ENCODE measurements at places on chromosomes 5 and 9. TPM values are rescaled to one million over a fixed set of nuclear protein-coding genes. Genes with fewer than 3 reads are reported as not detected.

DNA sequence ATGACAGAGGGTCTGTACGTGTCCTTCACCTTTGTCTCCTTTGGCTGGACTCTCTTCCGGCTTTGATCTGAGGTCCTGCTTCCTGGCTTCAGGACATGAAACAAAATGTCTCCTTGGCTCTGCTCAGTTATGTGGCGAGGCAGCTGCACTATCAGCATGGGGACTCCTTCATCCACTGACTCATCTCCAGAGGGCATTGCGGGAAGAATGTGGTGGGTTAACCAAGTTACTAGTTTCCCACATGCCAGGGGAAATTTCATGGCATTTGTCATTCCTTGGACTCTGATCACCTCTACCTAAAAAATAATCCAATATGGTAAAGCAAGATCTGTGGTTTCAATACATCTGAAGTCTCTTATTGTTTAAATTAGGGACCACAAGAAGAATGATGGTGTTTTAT lies 259.7 kb downstream of the MED10 start:
- no peaks in the 10 kb centered on the region for H3K27me3 ChIP-seq
- no peaks in the 10 kb centered on the region for H3K4me1 ChIP-seq
- H3K36me3 ChIP-seq, result no peaks in the 10 kb centered on the region

DNA sequence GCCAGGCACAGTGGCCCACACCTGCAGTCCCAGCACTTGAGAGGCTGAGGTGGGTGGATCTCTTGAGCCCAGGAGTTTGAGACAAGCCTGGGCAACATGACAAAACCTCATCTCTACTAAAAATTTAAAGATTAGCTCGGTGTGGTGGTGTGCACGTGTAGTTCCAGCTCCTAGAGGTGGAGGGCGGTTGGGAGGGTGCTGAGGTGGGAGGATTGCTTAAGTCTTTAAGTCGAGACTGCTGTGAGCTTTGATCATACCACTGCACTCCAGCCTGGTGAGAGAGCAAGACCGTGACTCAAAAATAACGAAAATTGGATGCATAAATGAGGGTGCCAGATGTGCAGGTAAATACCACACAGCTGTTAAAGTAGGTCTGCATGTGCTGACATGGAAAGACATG lies 39.3 kb upstream of the TDRD7 start:
- H3K27me3 ChIP-seq, result no peaks in the 10 kb centered on the region
- H3K4me3 ChIP-seq, result no peak overlapping the region
- H3K27ac ChIP-seq, result no peak overlapping the region
- H3K4me1 ChIP-seq, result no peaks in the 10 kb centered on the region
- H3K36me3 ChIP-seq, result no peaks in the 10 kb centered on the region

SNCAIP gene
- total RNA-seq, result 8.0 TPM

DNA sequence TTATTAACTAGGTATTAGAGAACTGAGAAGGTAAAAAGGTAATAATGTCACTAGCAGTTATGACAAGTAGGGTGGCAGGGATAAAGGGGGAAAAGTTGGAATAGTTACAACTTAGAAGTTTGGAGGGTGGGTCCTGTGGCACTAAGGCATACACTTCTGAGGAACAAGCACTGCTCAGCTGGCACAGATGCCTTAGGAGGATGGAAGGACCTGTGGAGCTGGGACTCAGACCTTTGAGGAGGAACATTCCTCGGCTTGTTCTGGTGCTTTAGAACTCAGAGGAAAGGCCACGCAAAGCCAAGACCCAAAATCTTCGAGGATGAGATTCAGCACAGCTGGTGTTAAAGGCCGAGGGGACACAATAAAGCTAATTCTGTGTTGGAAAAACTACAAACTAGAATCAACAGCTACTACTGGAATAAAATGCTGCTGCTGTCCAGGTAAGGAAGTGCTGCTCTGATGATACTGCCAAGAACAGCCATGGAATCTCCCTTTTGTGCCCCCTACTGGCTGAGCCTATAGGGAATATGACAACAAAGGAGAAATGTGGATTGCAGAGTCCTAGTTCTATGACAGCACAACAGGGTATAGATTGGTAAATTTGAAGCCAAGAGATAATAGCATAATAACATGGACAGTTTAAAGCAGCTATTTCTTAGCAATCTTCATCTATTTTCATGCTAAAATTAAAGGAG lies 126.7 kb downstream of the SLC25A46 start:
- no peak overlapping the region for H3K27ac ChIP-seq
- DNase-seq, result peak; percentile 87
- no peak overlapping the region for H3K4me3 ChIP-seq
- H3K27me3 ChIP-seq, result no peaks in the 10 kb centered on the region

GRCh38 chr5:81767938-81768337 lies 17.0 kb upstream of the SSBP2 start:
- no peak overlapping the region for H3K4me3 ChIP-seq
- no peak for DNase-seq
- no peak overlapping the region for H3K27ac ChIP-seq
- no peaks in the 10 kb centered on the region for H3K27me3 ChIP-seq

GRCh38 chr5:2039180-2039531 lies 156.4 kb upstream of the IRX4 start:
- H3K36me3 ChIP-seq, result no peaks in the 10 kb centered on the region
- H3K27me3 ChIP-seq, result no peaks in the 10 kb centered on the region
- H3K27ac ChIP-seq, result no peak overlapping the region
- peaks cover 3% of the 10 kb centered on the region for H3K4me1 ChIP-seq
- peak; percentile 43 for DNase-seq

- H3K27ac ChIP-seq, result no peak overlapping the region
- DNase-seq, result no peak
- no peaks in the 10 kb centered on the region for H3K27me3 ChIP-seq
- no peaks in the 10 kb centered on the region for H3K36me3 ChIP-seq
- no peak overlapping the region for H3K4me3 ChIP-seq
- H3K4me1 ChIP-seq, result no peaks in the 10 kb centered on the region
Observed at GRCh38 chr5:106136061-106136460, 1534.7 kb downstream of the EFNA5 start.

DNA sequence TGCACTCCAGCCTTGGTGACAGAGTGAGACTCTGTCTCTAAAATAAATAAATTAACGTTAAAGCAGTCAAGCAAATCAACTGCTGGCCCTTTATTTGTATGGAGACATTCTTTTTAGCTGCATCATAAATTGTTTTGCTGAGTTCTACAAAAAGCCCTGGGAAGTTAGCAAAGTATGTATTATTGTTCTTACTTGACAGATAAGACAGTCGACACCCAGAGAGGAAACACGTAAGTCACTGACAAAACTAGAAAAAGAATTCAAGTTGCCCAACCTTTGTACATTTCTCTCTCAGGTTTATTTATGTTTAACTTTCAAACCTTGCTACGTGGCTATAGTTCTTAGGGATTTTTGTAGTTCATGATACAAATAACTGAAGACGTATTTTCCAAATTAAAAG lies 40.4 kb upstream of the MACIR start:
- no peaks in the 10 kb centered on the region for H3K27me3 ChIP-seq
- H3K4me3 ChIP-seq, result no peak overlapping the region
- H3K27ac ChIP-seq, result no peak overlapping the region
- DNase-seq, result no peak
- no peaks in the 10 kb centered on the region for H3K36me3 ChIP-seq

- no peaks in the 10 kb centered on the region for H3K27me3 ChIP-seq
- peak; percentile 84 for DNase-seq
- H3K4me1 ChIP-seq, result 0 out of 2 replicates have a peak, but pooled peaks cover 4% of the 10 kb centered on the region
Observed at GRCh38 chr5:142611154-142611553, 74.7 kb downstream of the FGF1 start.

DNA sequence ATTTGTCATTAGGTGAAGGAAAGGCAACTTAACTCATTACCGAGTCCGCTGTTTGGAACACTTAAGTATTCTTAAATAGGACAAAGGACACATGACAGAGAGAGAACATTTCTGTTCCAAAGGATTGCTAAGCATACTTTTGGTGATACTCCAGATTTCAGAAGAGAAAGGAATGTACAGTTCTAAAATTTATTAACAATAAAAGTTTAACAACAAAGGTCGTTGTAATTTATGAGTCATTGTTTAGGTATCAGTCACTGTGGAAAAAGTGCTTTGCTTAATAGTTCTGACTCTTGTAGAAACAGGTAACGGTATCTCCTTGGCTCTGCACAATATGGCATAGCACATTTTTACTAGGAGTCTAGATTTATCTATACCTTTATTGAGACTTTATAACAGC lies 36.3 kb upstream of the PAM start:
- no peaks in the 10 kb centered on the region for H3K27me3 ChIP-seq
- no peaks in the 10 kb centered on the region for H3K36me3 ChIP-seq
- H3K4me3 ChIP-seq, result no peak overlapping the region
- H3K27ac ChIP-seq, result no peak overlapping the region
- H3K4me1 ChIP-seq, result no peaks in the 10 kb centered on the region

SPINK6 gene
- total RNA-seq, result not detected

DNA sequence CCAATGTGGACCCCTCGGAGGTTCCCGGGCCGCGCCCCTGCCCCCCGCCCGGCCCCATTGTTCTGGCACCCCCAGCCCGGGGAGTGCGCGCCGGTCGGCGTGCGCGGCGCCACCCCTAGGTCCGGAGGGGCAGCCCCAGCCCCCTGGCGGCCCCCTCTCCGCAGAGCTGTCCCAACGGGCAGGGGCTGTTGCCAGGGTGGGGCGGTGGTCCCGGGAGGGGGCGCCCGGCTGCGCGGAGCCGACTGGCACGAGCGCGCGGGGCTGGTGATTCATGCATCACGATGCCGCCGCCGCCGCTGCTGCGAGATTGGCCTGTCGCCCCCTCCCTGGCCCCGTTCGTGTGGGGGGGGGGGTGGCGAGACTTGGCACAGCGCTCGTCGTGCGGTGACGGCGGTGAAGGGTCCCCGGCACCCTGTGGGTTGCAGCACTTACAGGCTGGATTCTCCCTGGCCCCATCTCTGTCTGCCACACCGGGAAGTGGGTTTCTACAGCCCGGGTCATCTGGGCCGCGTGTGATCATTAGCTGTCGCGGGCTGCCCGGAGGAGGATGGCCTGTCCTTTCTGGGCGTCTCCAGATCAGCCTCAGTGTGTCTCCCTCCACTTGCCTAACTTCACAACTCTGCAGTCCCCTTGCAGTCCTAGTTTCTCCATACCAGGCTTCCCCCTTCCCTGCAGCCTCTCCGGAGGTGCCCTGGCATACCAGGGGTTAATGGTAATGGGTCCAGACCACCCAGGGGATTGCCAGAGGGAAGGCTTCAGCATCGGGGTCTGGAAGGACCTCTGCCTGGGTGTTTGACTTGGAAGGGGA lies 858 bp downstream of the NCS1 start:
- 0 out of 2 replicates have a peak, but pooled peaks cover 8% of the 10 kb centered on the region for H3K4me1 ChIP-seq
- no peak overlapping the region for H3K27ac ChIP-seq
- no peaks in the 10 kb centered on the region for H3K27me3 ChIP-seq

DNA sequence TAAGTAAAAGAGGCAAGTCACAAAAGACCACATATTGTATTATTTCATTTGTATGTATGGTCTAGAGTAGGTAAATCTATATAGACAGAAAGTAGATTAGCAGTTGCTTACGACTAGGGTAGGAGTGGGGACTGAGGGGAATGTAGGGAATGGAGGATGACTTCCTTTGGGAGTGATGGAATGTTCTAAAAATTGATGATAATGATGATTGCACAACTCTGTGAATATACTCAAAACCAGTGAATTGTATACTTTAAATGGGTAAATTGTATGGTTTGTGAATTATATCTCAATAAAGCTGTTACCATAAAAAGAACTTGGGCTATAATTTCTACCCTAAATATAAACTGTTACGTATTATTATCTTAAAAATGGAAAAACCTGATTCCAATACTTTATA lies 35.0 kb downstream of the ADAMTS6 start:
- no peaks in the 10 kb centered on the region for H3K4me1 ChIP-seq
- H3K4me3 ChIP-seq, result no peak overlapping the region
- no peaks in the 10 kb centered on the region for H3K27me3 ChIP-seq
- no peak for DNase-seq

- H3K4me1 ChIP-seq, result no peaks in the 10 kb centered on the region
- H3K27me3 ChIP-seq, result no peaks in the 10 kb centered on the region
- peaks cover 24% of the 10 kb centered on the region for H3K36me3 ChIP-seq
- no peak overlapping the region for H3K4me3 ChIP-seq
- H3K27ac ChIP-seq, result no peak overlapping the region
- DNase-seq, result no peak
Observed at GRCh38 chr9:136455043-136456002, 15.7 kb upstream of the INPP5E start.

DOK3 gene
- 11.1 TPM for total RNA-seq

DNA sequence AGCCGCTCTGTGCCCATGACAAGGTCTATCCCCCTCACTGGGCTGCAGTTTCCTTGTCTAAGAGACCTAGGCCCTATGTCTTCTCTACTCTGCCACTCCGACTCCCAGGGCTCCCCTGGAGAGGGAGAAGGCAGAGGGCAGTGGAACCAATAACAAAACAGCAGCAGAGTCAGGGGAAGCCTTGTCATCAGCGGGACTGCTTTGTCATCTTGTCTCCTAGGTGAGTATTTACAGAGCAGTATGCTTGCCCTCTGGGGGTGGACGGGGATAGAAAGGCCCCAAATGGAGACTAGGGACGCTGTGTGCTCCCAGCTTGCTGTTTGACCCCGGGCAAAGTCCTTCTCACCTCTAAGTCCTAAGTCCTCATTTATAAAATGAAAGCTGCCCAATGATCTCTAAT lies 318.5 kb downstream of the CDK5RAP2 start:
- H3K4me3 ChIP-seq, result no peak overlapping the region
- no peaks in the 10 kb centered on the region for H3K27me3 ChIP-seq
- DNase-seq, result no peak
- H3K27ac ChIP-seq, result no peak overlapping the region

LVRN gene
- total RNA-seq, result 0.39 TPM

GRCh38 chr9:82475584-82476301 lies 487.2 kb downstream of the SPATA31D1 start:
- no peak for DNase-seq
- no peaks in the 10 kb centered on the region for H3K27me3 ChIP-seq
- H3K27ac ChIP-seq, result no peak overlapping the region
- no peaks in the 10 kb centered on the region for H3K36me3 ChIP-seq

NR5A1 gene
- 0.21 TPM for total RNA-seq

NCS1 gene
- total RNA-seq, result 34.3 TPM

- H3K4me1 ChIP-seq, result peaks cover 12% of the 10 kb centered on the region
- peak; percentile 4 for DNase-seq
- H3K4me3 ChIP-seq, result no peak overlapping the region
- H3K36me3 ChIP-seq, result no peaks in the 10 kb centered on the region
- no peaks in the 10 kb centered on the region for H3K27me3 ChIP-seq
Observed at GRCh38 chr9:90038763-90039162, 434.0 kb downstream of the GADD45G start.

Measured in GM23338 (cell line).